Immature natural killer cell (primary cell): ENCODE measurements at places on chromosomes 12 and 14. TPM values are rescaled to one million over a fixed set of nuclear protein-coding genes. Genes with fewer than 3 reads are reported as not detected.

DACT1 gene
- not detected for polyA plus RNA-seq

ANO2 gene
- polyA plus RNA-seq = not detected

DNA sequence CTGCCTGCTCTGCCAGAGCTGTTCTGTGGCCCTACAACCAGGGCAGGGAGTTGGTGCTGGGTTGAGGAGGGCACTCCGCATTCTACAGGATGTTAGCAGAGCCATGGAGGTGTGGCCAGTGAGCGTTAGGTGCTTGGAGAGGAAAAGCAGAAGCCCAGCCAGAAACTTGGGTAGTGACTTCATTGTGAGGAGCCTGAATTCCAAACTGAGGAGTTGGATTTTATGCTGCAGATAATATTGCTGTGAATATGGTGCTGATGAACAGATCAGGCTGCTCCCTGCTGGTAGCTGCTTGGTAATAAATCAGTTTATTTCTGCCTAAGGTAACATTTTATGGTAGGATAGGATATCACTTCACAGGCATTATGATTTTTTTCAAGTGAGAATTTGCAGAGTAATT, 7.1 kb upstream of the CCDC175 start:
- no peak for DNase-seq

DNA sequence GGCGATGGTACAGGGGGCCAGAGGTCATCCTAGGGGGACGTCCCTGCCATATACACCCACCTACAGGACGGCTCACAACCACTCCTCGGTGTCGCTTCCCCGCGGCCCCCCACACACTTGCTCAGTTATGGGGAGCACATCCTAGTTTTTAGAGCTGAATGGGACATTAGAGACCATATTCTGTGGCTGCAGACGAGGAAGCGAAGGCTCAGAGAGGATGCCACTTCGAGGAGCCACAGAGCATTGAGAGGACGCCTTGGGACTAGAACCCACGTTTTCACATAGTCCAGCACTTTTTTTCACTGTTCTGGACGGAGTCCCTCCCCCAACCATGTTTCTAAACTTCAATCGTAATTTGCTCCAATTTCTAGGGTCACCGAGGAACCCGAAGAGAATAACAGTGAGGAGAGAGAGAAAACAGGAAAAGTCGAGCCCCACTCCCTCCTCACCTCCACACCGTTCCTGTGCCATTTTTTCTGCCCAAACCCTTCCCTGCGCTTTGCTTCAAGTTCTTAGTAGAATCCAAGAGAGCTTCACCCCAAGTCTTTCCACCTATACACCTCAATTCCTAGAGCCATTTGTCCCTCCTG, 641 bp upstream of the ASCL1 start:
- DNase-seq = no peak

NRL gene
- polyA plus RNA-seq = 2.8 TPM

DNA sequence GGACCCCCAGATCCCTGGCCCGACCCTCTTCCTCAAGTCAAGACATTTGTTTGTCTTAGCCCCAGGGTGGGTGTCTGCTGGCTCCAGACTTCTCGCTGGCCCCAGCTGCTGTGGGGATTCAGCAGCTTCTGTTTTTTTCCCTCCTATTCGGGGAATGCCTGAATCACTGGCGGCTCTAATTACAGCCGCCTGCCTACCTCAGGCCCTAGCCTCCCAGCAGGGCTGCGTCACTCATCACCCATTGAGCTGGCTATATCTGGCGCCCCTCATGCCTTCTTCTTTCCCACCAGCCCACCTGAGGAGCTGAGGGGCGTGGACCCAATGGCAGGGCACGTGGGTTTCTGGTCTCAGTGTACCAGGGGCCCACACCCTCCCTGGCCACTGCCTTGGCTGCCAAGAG, 10.1 kb downstream of the KRT80 start:
- no peak for DNase-seq

DNA sequence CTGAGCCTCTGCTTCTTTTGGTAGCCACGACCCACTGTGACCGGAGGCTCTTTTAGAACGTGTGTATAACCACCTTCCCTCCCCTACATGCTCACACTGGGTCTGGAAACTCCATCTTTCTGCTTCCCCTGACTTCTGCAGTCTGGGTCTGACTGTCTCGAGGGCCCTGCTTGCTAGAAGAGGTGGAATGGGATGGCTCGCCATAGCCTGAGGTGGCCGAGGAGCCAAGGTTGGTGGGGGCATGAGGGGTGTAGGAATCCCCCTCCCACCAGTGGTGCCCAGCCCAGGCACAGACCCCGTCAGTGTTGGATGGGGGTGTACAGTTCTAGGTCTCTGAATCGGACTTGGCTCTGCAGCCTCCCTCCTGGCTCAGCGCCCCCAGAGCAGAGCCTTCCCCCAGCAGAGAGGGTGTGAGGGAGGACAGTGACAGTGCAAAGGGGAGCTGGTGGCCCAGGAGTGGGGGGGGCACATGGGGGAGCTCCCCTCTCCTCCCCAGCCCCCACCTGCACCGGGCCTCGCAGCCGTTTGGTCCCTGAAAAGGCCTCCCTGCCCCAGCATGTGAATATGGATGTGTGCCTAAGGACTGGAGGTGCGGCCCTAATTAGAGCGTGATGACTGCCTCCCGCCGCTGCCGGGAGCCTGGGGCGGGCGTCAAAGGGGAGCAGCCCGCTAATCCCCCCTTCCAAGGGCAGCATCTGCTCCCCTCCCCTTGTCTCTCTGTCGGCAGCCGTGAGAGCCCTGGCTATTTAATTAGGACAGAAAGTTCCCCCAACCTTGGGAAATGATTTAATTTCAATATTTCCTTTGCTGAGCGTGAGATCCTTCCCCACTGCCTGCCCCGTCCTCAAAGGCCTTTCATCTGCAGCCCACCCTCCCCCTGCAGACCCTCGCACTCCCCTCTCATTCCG, 196.2 kb upstream of the C14orf180 start:
- DNase-seq = no peak

ACSS3 gene
- not detected for polyA plus RNA-seq

ATP5F1B gene
- polyA plus RNA-seq = 1,475 TPM

DNA sequence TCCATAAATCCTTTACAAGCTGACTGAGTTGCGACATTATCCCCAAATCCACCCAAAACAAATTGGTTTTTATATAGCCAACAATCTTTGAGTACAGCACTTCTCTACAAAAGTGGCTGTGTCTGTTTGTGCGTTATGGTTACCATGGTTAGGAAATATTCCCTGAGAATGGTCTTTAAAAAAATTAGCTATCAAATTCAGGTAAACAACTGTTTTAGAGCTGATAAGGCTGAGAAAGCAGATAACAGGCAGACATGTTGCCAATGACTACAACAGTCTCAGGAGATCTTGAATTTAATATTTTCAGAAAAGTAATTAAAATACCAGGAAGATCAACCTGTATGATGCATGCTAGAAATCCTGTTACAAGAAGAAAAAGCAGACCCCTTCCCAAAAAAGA, 248.0 kb downstream of the RASSF9 start:
- no peak for DNase-seq

GRCh38 chr12:124000111-124000510, 27.1 kb downstream of the ZNF664 start:
- DNase-seq = no peak

DNA sequence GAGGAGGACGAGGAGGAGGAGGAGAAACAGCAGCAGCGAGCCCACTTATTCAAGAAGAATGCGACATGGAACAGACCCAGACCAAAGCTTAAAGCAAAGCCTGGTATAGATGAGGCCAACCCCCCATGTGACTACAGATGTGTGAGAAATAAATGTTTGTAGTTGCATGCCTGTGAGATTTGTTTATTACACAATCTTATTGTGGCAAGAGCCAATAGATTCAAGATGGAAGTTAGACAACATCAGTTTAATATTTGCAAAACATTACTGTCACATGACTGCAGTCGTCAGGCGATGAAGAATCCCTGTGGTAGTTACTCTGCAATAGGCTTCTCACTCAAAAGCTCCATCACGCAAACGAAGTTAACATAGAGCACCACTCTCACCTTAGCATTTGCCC, 17.2 kb upstream of the SLC35F4 start:
- DNase-seq = no peak

DNA sequence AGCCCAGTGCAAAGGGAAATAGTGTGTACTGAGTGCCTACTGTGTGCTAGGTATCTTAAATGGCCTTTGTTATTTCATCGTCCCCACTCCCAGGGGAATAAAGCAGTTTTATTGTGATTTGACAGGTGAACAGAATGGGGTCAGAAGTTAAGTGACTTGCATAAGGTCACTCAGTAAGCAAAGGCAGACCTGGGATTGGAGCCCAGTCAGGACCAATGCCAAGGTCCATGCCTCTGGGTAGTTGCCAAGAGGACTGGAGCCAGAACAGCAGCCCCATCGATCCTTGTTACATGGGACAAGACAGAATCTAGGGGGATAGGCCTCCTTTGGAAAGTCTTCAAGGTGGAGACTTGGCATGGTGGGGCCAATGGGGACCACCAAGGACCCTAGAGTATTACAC, 227.4 kb upstream of the PWP1 start:
- no peak for DNase-seq

- no peak for DNase-seq
These were observed 130.3 kb downstream of the TMTC3 start for GRCh38 chr12:88272456-88272855.

ADAMTS20 gene
- not detected for polyA plus RNA-seq

GRCh38 chr12:26935636-26936378, 2.0 kb downstream of the INTS13 start:
- DNase-seq = peak; percentile 8

DNA sequence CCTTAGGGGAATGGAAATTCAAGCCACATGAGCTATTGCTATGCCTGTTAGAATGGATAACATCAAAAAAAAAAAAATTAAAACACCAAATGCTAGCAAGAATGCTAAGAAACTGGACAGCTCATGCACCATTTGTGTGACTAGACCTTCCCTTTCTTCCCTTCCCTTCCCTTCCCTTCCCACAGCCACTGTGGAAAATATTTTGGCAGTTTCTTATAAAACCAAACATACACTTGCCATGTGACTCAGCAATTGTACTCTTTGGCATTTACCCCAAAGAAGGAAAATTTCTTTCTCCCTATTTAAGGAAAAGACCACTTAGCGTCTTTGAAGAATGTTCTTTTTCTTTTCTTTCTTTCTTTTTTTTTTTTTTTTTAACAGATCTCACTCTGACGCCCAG, 49.1 kb upstream of the FKBP4 start:
- no peak for DNase-seq

TMEM117 gene
- 2.0 TPM for polyA plus RNA-seq

- DNase-seq = no peak
These were observed 186.7 kb upstream of the NEDD1 start for GRCh38 chr12:96720363-96720705.

ITPR2 gene
- 23.4 TPM for polyA plus RNA-seq

SIX6 gene
- polyA plus RNA-seq = not detected

GRCh38 chr14:86782092-86782580, 1210.8 kb downstream of the GALC start:
- DNase-seq = no peak

DNA sequence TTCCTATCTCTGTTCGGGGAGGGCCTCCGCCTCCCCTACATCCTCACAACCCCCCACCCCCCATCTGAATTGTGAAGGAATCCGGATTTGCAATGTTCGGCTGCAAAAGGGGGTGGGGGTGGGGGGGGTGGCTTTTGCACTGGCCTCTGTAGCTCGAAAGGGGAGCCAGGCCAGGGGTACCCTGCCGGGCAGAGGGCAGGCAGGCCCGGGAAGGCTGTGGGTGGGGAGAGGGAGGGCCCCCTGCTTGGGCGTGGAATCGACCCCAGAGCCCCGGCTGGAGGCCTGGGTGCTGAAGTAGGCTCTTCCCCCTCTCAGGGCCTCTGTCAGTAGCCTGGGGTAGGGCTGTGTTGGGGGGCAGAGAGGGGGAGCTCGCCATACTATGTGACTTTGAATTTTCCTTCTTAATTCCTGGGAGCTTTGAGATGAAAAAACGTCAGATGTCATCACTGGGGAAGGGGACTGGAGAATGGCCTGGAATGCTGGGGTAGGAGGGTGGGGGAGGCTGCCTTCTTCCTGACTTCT, 1.1 kb downstream of the LRP1 start:
- no peak for DNase-seq

DNA sequence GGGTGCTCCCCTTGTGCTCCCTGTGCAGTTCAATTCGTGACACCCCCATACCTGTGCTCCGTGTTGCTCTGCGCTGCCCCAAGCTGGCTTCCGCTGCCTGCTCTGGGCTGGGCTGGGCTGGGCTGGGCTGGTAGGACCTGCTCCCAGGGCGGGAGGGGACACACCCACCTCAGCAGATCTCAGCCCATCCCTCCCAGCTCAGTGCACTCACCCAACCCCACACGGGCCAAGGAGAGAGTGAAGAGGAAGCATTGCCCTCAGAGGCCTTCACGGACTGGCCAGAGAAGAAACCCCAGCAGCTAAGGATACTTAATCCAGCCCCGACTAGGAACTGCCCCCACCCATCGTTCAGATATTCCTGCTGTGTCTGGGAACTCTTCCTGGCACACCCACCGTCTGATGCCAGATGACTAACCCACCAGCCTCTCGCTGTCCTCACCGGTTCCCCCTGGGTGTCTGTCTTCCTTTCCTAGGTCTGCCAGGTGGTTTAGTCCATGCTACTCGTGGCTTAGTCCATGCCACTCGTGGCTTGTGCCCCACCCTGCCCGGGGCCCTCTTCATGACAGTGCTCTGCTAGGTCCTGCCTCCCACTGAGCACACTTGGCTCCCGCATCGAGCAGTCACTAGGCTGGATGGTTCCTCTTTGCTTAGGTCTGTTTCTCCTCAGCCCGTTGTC, at the start of gene LPAR5:
LPAR5 (minus strand) TSS at position 104 of the 676 bp plus-strand sequence. CDS start 14,711 bp downstream, outside the sequence.
- peak; percentile 30 for DNase-seq

DNA sequence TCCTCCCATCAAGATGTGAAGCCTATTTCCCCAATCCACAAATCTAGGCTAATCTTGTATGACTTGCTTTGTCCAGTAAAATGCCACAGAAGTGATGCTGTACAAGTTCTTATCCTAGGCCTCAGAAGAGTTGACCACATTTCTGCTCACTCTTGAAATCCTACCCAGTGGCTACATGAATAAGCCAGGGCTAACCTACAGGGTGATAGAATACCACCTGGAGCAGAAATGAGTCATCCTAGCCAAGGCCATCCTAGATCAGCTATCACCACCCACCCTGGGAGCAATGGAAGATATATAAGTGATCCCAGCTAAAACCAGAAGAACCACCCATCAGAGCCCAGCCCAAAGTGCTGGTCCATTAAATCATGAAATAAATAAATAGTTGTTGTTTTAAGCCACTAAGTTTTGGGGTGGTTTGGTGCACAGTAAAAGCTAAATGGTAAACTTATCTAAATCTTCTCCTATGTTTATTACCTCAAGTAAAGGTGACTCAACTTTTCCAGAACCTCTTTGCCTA, 105.1 kb downstream of the RPS29 start:
- no peak for DNase-seq

DPY19L2 gene
- polyA plus RNA-seq = not detected

- DNase-seq = no peak
These were observed 12.3 kb downstream of the NANOG start for GRCh38 chr12:7801460-7801859.

- no peak for DNase-seq
These were observed 9.3 kb downstream of the ETV6 start for GRCh38 chr12:11658791-11659190.

DNA sequence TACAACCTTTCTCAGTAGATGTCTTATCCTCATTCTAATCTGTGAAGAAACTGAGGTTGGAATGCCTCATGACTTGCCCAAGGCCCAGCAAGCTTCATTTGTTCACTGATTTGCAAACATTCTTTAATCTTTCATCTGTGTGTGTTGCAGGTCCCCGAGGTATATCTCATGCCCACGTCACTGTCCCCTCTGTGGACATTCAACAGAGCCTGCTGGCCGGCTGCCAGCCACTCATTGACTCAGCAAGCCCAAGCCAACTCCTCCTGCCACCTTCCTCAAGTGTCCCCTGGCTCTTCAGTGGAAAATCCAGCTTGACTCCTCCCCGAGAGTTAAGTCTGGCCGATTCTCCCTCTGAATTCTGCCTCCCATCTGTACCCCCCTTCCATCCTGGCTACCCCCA, 1.9 kb upstream of the DCAF4 start:
- no peak for DNase-seq

- peak; percentile 71 for DNase-seq
These were observed 2.6 kb downstream of the ITPK1 start for GRCh38 chr14:93112891-93113677.
